NCI-H2227 treated with DMSO at 0.1 percent for 48 hours (cell line): ENCODE measurements at places on chromosomes 5 and 9.
A peak's percentile ranks its signal among the peaks of the same experiment; 100 is the strongest.

GRCh38 chr5:57113481-57113880 lies 60.4 kb upstream of the GPBP1 start:
- no peak for DNase-seq

DNA sequence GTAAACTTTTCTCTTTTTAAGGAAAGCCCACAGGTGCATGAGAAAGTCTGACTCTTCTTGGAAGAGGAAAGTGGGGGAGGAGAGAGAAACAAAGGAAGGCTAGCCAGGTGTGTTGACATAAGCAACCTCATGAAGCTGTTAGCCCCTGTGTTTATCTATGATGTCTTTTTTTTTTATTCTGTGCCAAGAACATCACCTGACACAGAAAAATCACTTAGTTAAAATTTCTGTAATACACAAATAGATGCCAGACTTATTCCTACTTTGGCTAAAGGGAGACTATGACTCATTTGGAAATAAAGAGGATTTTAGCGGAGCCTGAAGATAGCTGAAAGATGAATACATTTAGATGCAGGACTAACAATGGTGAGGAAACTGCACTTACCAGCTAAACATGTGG lies 58.3 kb downstream of the BAAT start:
- no peak for DNase-seq

DNA sequence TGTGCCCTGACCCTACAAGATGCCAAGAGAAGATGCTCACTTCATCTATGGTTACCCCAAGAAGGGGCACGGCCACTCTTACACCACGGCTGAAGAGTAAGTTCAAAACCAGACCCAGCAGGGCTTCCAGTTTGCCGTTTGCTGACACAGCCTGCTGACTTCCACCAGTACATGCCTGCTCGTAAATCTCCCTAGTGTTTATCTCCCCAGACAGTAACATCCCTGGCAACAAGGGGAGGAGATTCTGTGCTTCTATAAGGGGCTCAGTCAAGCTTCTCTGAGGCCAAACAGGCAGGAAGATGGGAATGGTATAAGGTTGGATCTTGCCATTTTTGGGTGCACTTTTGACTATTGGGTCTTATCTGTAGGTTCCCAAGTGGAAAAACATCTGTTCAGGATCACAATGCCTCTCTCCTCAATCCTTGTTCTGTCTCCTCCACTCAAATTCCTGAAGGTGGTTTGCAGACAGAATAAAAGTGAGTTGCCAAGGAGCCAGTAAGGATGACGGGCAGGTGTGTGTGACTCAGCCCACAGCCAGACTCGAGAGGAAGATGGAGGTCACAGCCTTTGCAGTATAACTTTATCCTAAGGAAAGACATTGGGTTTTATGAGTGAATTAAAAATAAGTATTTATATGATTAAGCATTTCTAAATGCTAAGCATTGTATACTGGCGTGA lies 1.9 kb downstream of the MLANA start:
- DNase-seq = peak; percentile 19

DNA sequence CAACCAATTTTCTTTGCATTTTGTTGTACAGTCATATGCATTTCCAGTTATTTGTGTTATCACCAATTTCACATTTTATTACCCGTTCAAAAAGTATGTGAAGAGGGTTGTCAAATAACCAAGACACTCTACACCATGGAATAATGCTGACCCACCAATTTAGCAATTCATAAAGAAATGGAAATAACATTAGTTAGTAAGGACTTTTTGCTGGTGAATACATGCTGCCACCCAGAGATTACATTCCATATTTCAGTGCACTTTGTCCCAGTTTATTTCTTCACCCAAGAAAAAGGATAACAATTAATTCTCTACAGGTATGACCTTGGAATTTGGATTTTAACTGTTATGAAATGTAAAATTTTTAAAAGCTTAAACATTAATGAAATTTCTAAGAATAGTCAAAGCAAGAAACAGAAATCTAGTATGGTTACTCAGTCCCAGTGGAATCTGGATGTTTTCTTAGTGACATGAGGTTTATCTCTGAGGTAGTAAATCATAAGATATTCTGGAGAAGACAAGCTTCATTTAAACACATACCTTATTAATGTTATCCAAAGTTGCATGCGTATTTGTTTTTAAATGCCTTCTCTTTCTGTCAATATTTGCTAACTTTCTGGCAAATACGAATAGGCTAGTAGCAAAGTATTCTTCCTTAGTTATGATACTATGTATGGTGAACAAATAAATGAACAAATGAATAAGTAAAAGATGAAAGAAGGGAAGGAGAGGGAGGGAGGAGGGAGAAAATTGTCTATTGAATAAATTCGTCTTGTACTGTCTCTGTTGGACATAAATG lies 100.6 kb downstream of the CETN3 start:
- no peak for DNase-seq

DNA sequence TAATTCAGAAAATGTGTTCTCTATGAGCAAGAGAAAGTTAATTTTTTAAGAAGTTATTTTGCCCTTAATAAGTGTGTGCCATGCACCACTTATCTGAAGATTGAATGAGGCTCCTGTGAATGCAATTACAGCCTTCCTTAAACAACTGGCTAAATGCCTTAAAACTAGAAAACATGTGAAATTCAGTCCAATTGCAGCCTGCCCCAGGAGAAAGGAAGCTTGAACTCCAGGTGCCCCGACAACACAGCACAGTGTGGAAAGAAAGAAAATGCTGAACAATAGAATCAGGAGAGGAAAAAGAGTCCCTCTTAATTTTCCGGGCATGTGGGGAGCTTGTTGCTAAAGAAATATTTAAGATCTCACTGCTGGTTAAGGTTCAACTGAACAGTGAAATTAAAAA lies 8.8 kb downstream of the LHFPL2 start:
- no peak for DNase-seq

- no peak for DNase-seq
Observed at GRCh38 chr5:177429248-177430040, 3.0 kb downstream of the GRK6 start.

DNA sequence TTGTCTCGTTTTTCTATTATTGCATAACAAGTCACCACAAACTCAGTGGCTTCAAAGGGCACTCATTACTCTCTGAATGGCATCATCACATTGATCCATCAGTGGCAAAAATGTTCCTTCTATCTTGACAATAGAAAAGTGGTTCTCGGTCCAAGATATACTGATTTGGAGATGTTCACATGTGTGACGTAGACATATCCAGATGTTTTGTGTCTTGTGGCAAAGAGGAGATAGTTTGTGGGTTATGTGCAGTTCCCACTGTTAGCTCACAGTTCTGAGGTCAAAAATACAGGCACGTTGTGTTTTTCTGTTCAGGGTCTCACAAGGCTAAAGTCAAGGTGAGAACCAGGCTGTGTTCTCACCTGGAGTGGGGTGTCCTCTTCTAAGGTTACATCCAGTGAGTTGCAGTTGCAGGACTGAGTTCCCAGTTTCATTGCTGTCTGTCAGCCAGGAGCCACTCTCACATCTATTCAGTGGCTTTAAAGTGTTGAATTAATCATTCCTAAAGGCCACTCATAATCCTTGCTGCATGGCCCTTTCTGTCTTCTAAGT lies 55.3 kb downstream of the GAS1 start:
- DNase-seq = no peak
